Eye (tissue), 1 donor: ENCODE measurements at places on chromosomes 1 and 21.

DNA sequence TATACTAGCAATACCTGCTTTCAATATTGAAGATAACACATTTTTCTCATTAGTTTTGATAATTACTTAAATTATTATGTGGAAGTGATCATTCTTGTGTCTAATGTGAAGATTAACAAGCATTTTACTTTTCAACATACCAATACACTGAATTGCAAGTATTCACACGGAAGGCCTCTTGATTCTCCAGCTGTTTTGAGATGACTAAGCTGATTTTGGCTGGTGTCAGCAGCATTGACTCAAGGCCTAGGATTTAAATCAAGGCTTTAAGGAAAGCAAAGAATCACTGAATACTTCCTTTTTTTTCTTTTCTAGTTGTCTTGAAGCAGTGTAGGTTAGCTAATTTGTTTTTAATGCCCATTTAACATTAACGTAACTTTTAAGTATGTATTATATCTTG, 373.7 kb downstream of the SRGAP2C start:
- DNase-seq: peak; percentile 4

GRCh38 chr1:35120458-35121133, 41.4 kb downstream of the ZMYM1 start:
- peak; percentile 38 for DNase-seq

- DNase-seq: no peak
These were observed 226.3 kb downstream of the SETD4 start for GRCh38 chr21:35833991-35834390.

GRCh38 chr1:26161415-26162219, 2.7 kb downstream of the FAM110D start:
- DNase-seq: peak; percentile 86

- DNase-seq: no peak
These were observed 6.4 kb downstream of the ATP13A2 start for GRCh38 chr1:17005365-17005740.

DNA sequence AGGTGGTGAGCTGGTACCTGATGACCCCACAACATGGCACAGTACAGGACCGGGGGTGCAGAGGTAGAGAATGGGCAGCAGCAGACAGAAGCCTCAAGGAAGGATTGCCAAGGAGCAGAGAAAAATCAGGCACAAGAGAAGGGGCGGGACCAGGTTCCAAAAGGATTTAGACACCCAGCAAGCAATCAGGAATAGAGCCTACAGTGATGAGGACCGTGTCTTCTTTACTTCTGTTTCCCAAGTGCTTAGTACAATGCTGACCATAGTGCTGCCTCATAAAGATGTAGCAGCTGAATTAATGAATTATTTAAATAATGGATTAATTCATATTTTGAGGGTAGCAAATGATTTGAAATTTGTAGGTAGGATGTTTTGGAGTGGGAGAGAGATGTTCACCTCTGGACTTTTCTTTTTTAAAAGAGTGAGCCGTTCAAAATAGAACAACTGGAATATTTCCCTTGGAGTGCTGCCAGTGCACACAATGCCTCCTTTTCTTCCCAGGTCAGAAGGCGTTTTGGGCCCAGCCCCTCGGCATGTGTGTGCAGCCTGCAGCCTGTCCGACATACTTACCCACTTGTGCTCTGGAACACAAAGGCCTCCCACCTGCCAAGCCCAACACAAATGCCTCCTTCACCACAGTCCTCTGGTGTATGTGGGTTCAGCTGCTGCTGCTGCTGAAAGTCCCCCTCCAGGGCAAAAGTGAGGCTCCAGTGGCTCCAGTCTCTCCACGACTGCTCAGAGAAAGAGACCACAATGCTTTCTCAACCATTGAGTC, 19.6 kb downstream of the KANK4 start:
- DNase-seq: no peak

- no peak for DNase-seq
These were observed 196.5 kb downstream of the TPR start for GRCh38 chr1:186178426-186179043.

- no peak for DNase-seq
These were observed 19.6 kb downstream of the SCMH1 start for GRCh38 chr1:41222496-41222895.

- no peak for DNase-seq
These were observed 136.8 kb downstream of the GABPA start for GRCh38 chr21:25871566-25871965.

DNA sequence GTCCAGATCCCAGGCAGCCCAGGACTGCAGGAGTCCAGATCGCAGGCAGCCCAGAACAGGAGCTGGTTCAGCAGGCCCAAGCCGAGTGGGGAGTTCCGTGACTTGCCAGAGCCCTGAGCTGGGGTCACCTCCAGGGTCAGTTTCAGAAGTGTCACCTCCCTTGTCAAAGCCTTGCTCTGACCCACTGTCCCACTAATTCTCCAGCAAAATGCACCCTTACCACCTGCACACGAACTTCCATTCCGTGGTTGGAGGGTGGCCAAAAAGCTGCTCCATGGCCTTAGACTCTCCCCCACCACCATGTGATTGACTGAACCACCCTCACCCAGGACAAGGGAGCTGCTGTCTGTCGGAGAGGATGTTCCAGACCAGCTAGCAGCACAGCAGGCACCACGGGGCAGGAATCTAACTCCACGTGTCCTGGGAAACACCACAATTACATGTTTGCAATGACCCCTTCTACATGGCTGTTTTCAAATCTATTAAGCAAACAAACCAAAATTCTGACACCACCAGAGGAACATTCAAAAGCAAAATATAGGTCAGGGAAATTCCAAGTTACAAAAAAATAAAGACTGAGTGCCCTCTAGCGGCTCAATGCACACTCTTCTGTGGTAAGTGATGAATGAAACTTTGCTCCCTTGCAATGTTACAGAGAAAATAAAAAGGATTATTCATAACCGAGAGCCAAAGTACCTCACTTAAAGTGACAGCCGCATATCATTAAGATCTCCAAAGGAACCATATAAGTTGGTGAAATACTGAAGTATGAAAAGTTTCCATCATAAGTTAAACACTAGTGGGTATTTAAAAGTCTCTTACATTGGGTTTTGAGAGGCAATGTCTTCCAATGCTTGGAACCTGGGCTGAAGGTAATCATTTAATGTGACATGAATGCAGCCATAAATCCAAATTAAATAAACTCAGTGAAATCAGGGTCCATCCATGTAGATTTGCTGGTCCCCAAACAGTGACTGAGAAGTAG, 76.3 kb downstream of the NPHP4 start:
- DNase-seq: peak; percentile 80

GRCh38 chr1:194355488-194356106, 1169.2 kb upstream of the B3GALT2 start:
- DNase-seq: no peak

GRCh38 chr21:46108827-46109312, 11.0 kb downstream of the COL6A2 start:
- no peak for DNase-seq

- no peak for DNase-seq
These were observed 38.3 kb downstream of the PHTF1 start for GRCh38 chr1:113721010-113721409.

DNA sequence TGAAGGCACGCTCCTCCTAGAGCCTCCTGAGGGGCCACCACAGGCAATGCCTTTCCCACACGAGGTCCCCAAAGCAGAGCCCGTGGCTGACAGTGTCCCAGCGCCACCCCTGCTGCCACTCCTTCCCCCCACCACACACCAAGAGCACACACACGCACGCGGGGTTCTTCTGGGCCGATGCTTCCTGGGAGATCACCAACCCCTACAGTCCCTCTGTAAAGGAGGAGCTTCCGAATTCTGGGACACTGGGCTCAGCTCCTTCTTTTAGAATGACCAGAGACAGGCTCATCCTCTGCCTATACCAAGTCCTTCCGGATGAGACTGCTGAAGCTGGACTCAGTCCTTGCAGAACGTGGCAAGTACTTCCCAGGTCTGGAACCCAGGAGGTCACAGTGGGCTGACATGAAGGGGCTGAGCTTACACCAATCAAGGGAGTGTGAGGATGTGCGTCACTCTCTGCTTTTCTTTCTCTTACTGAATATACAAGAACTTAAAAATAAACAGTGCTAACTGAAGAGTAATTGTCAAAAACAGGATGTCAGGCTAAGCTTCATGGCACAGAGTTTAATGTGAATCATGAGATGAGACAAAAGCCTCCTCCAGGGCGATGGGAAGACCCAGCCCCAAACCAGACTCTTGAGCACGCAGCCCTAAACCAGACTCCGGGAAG, 12.7 kb downstream of the SSU72 start:
- DNase-seq: no peak

DNA sequence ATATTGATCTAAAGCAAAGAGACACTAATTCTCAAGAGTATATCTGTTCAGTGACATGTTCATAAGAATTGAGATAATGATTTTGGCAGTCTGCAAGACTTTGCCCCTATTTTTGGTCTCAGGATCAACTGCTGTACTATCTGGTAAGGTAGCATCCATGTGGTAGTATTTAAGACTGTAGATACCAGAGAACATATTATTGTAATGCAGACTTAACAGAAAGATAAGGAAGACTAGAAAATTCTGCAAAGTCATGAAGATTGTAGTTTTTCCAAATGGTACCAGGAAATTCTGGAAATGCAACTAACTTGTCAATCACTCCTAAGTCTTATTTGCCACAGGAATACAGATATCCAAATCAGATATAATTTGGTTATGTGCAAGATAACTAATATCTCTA, 35.1 kb downstream of the RNF2 start:
- DNase-seq: no peak

DNA sequence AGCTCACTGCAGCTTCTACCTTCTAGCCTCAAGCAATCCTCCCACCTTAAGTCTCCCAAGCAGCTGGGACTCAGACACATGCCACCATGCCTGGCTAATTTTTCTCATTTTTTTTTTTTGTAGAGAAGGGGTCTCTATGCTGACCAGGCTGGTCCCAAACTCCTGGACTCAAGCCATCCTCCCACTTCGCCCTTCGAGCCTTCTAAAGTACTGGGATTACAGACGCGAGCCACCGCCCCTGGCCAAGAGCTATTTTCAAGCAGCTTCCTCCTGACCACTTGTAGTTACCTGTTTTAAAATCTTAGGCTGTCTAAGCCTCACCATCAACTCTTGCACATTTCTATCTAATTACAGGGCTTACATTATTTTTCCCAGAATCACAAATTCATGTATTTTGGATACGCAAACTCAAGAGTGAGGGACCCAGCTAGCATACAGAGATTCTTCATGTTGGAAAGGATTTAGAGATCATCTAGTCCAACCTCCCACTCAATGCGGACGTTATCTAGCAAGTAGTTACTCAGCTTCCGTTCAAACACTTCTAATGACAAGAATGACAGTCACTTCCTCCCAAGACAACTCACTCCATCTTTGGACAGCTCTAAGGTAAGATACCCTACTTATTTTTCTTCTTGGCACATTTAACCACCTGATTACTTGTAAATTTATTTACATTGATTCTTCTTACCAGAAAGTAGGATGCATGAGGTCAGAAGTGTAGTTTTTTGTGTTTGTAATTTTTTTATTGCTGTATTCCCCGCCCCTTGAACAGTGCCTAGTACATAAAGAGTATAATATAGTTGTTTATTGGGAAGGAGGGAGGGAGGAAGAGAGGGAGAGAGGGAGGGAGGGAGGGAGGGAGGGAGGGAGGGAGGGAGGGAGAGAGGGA, 65.4 kb downstream of the LUZP1 start:
- no peak for DNase-seq

- no peak for DNase-seq
These were observed 221.9 kb upstream of the SAMSN1 start for GRCh38 chr21:14768042-14768441.

- DNase-seq: no peak
These were observed 35.7 kb upstream of the CLSTN1 start for GRCh38 chr1:9859281-9860014.

GRCh38 chr1:212884592-212884991, 26.5 kb downstream of the FLVCR1 start:
- no peak for DNase-seq

DNA sequence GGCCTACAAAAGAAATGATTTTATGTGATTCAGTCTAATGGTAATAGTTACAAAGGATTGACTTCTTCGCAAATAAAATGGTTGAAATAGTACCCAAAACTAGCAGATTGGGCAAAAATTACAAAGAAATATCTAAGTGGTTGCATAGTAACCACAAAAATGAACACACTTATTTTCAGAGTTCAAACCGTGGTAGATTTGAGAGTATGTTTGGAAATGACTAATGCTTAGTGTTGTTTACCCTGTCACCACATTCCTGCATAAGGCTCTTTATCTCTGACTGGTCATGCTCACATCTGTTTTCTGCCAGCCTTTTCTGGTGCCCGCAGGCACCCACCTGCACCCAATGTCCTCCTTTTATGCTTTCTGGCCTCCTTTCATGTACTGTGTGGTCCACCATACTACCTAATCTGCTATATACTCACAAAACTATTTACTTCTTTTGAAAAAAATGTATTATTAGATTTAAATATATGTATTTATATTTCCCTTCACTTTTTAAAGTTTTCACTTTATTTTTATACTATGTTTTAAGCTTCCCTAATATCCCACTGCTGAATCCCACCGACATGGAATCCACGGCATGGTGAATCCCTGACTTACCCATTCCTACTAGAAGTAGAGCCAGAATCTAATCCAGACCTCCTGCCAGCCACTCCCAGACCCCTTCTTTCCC, 30.3 kb downstream of the PTPRC start:
- no peak for DNase-seq

- DNase-seq: peak; percentile 24
These were observed 36.7 kb downstream of the PAPPA2 start for GRCh38 chr1:176499671-176500070.

GRCh38 chr21:36425286-36425685, 40.1 kb downstream of the CHAF1B start:
- DNase-seq: no peak

DNA sequence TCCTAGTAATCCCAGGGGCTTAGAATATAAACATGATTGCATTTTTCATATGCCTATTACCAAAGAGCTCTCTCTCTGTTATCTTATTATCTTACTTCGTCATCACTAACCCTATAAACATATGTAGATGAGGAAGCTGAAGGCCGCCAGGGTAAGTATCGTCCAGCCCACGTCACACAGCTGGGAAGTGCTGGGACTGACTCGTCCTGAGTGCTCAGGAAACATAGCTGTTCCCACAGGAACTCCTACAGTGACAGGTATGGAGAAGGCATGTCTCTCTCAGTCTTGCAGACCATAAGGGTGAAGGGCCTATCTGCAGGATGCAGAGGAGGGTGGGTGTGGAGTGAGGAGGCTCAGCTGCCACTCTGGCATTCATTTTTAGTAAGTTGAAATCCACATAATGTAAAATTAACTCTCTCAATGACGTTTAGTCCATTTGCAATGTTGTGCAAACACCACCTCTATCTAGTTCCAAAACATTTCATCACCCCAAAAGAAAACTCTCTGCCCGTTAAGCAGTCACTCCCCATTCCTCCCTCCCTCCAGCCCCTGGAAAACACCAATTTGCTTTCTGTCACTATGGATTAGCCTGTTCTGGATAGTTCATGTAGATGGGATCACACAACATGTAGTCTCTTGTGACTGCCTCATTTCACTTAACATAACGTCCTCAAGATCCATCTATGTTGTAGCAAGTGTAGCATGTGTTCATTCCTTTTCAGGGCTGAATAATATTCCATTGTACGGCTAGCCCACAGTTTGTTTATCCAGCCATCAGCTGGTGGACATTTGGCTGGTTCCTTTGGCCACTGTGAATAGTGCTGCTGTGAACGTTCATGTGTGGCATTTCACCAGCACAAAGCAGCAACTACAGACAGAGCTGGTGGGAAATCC, 68.3 kb downstream of the TCP10L start:
- DNase-seq: no peak

- DNase-seq: peak; percentile 75
These were observed 1.6 kb upstream of the KCND3 start for GRCh38 chr1:111990878-111991718.

- DNase-seq: no peak
These were observed 144.6 kb downstream of the GALNT2 start for GRCh38 chr1:230211436-230212145.
